CD4-positive, alpha-beta memory T cell (primary cell): ENCODE measurements at places on chromosomes 7 and 10. TPM values are rescaled to one million over a fixed set of nuclear protein-coding genes. Genes with fewer than 3 reads are reported as not detected.

Gene PCLO
- polyA plus RNA-seq, result not detected

Gene CTTNBP2
- polyA plus RNA-seq, result not detected

Gene CYP3A4
- not detected for polyA plus RNA-seq

Gene ARHGAP22
- not detected for polyA plus RNA-seq

Gene NEUROD6
- polyA plus RNA-seq, result not detected

Gene AGAP5
- polyA plus RNA-seq, result 0.15 TPM

Gene SLC26A3
- polyA plus RNA-seq, result not detected

Gene ZNF727
- polyA plus RNA-seq, result not detected

Gene PALD1
- not detected for polyA plus RNA-seq

Gene AKR1C8
- polyA plus RNA-seq, result not detected

Gene FXYD4
- not detected for polyA plus RNA-seq

Gene DNAAF5
- 1.7 TPM for polyA plus RNA-seq

Gene HOXA6
- polyA plus RNA-seq, result not detected

Gene SPDYE8
- polyA plus RNA-seq, result not detected

Gene ARMS2
- polyA plus RNA-seq, result not detected

Gene EBLN1
- not detected for polyA plus RNA-seq

Gene ARMC3
- not detected for polyA plus RNA-seq

Gene CAV2
- not detected for polyA plus RNA-seq

Gene SCART1
- 1.2 TPM for polyA plus RNA-seq

Gene ZNF425
- 0.24 TPM for polyA plus RNA-seq

Gene TAS2R38
- not detected for polyA plus RNA-seq

Gene CCDC172
- polyA plus RNA-seq, result not detected

Gene GOLGA7B
- 1.7 TPM for polyA plus RNA-seq

Gene SLIT1
- polyA plus RNA-seq, result 0.05 TPM

Gene STEAP4
- not detected for polyA plus RNA-seq

Gene MACROH2A2
- polyA plus RNA-seq, result 5.6 TPM

Gene SGCE
- polyA plus RNA-seq, result 0.32 TPM

Gene MOGAT3
- polyA plus RNA-seq, result not detected

Gene UNCX
- polyA plus RNA-seq, result not detected

Gene PIK3CG
- 19.2 TPM for polyA plus RNA-seq

Gene TRIM74
- 0.34 TPM for polyA plus RNA-seq

Gene HTR5A
- polyA plus RNA-seq, result not detected

Gene SPAM1
- polyA plus RNA-seq, result not detected

Gene TRIM50
- not detected for polyA plus RNA-seq

Gene MTPN
- 105 TPM for polyA plus RNA-seq

Gene OR2A12
- not detected for polyA plus RNA-seq

Gene OR2A42
- not detected for polyA plus RNA-seq

Gene CDHR3
- 1.3 TPM for polyA plus RNA-seq

Gene NKX1-2
- not detected for polyA plus RNA-seq

Gene SEMA3E
- polyA plus RNA-seq, result not detected

Gene GNG11
- polyA plus RNA-seq, result not detected

Gene FAM13C
- polyA plus RNA-seq, result not detected

Gene LGI1
- polyA plus RNA-seq, result not detected

Gene EBF3
- not detected for polyA plus RNA-seq

Gene PROSER2
- 1.1 TPM for polyA plus RNA-seq

Gene C1GALT1
- polyA plus RNA-seq, result 62.4 TPM

Gene TSPAN13
- polyA plus RNA-seq, result 0.11 TPM
